ENCODE measurements at places on chromosomes 1 and 21.

GRCh38 chr21:34791776-34792503 is 123.1 kb downstream of the CLIC6 start:
- no peak for DNase-seq

DNA sequence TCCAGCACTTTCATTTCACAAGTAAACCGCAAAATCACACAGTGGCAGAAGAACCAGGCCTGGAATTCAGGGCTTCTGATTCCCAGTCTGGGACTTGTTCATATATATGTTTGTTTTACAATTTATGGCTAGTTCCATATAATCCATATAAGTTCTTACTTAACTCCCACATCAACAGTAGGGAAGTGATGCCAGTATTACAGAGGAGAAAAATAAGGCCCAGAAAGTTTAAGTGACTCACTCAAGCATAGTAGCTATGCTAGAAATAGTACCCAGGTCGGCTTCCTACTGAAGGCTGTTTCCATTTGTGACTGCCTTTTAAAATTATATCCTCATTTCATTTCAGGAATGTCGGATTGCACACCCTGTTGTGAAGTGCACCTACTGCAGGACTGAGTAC is 1.4 kb downstream of the FAM76A start:
- no peak for DNase-seq

GRCh38 chr21:42440187-42440792 is 36.6 kb downstream of the UBASH3A start:
- DNase-seq = no peak

- DNase-seq = no peak
Observed at GRCh38 chr1:108107658-108108057, 92.5 kb downstream of the SLC25A24 start.

- no peak for DNase-seq
Observed at GRCh38 chr1:84862810-84863251, 30.2 kb downstream of the LPAR3 start.

DNA sequence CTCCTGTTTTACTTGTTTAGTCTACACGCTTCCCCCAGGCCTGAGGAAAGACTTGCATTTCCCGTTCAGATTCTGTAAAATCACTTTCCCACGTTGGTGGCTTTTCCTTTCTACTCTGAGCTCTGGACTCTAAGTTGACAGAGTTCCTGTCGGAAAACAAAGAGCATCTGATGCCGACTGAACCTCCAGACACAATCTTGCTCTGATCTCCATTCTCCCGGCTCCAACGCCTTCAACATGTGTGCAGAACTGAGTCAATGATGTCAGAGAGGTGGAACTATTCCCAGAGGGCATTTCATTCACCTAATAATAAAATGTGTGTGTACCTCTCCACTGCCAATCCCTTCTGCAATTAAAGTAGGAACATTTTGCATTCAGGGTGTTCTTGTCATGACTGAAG is 147.7 kb downstream of the MIS18A start:
- no peak for DNase-seq

- DNase-seq = no peak
Observed at GRCh38 chr21:27825035-27825434, 858.1 kb upstream of the ADAMTS5 start.

DNA sequence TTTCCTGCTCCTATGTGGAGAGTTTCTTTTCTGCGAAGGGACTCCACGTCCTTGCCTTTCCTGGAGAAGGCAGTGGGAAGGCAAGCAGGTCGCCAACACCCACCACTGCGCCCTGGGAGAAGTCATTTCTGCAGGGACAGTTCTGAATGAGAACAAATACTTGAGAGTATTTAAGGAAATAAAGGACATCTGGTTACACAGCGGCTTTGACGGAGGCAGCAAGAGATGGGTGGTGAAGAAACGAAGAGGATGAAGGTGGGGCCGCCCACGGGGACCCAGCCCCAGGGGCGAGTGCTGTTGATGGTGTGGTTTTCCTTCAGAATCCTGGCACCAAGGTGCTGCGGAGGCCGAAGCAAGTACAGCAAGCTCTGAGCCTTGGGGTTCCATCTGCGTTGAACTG is 75.5 kb downstream of the PSMG1 start:
- DNase-seq = no peak

DNA sequence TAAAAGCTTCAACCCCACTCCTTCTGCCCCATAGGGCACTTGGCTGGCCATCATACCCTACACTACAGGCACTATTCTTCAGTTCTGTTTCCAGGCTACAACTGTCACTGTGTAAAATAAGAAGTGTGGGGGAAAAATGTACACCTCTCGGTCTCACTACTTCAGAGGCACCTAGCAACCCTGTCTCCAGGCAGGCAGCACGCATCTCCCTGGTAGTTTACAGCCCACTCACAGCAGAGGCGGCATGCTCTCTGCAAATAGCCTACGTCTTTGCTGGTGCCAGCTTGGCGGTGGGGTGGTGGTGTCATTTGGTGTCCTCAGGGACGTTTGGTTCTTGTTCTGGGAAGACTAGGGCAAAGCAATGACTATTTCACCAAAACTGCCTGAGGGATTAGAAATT is 48.2 kb upstream of the BTG3 start:
- DNase-seq = no peak

- peak; percentile 34 for DNase-seq
Observed at GRCh38 chr1:207822602-207823451, 71.0 kb downstream of the CD46 start.

All from stimulated activated CD8-positive, alpha-beta memory T cell treated with anti-CD3 and anti-CD28 coated beads, Interleukin-4, amount 100 ng/mL, for 1 hour (primary cell).